A549 treated with CpdA at 1 μM for 4 hours (cell line): ENCODE measurements at places on chromosomes 12 and 14. TPM values are rescaled to one million over a fixed set of nuclear protein-coding genes. Genes with fewer than 3 reads are reported as not detected.

NELL2 gene
- 0.16 to 0.30 TPM in 2 of 5 replicates, not detected in the others for total RNA-seq

CFAP73 gene
- total RNA-seq = 0.11 to 0.15 TPM in 2 of 5 replicates, not detected in the others

KRT73 gene
- total RNA-seq = not detected in 5 replicates

RD3L gene
- total RNA-seq = not detected in 5 replicates

DHH gene
- total RNA-seq = not detected in 5 replicates

SLC25A21 gene
- 0.58 to 1.6 TPM (median 1.2 TPM) in 5 replicates for total RNA-seq

PDE3A gene
- 2.2 to 4.2 TPM (median 4.1 TPM) in 5 replicates for total RNA-seq

C12orf50 gene
- total RNA-seq = 0.05 to 0.19 TPM (median 0.13 TPM) in 3 of 5 replicates, not detected in the others

FITM1 gene
- total RNA-seq = 0.13 TPM in 1 of 5 replicates, not detected in the others

TEX52 gene
- total RNA-seq = not detected in 5 replicates

TTC5 gene
- 18.1 to 29.1 TPM (median 20.6 TPM) in 5 replicates for total RNA-seq

MYO1H gene
- not detected in 5 replicates for total RNA-seq

FLVCR2 gene
- 2.1 to 3.5 TPM (median 2.3 TPM) in 5 replicates for total RNA-seq

PYM1 gene
- total RNA-seq = 34.5 to 41.3 TPM (median 37.6 TPM) in 5 replicates

TBX3 gene
- 16.9 to 20.2 TPM (median 19.7 TPM) in 5 replicates for total RNA-seq

REP15 gene
- 0.28 to 0.97 TPM (median 0.48 TPM) in 5 replicates for total RNA-seq

EDDM3A gene
- not detected in 5 replicates for total RNA-seq

INSM2 gene
- 0.02 to 0.05 TPM in 2 of 5 replicates, not detected in the others for total RNA-seq

TMEM120B gene
- total RNA-seq = 9.5 to 11.9 TPM (median 11.3 TPM) in 5 replicates

FAM186B gene
- total RNA-seq = 0.08 to 0.15 TPM (median 0.11 TPM) in 5 replicates

PTPRB gene
- total RNA-seq = 0.50 to 1.2 TPM (median 0.92 TPM) in 5 replicates

OR6C2 gene
- total RNA-seq = not detected in 5 replicates

A2M gene
- 0.47 TPM in 1 of 5 replicates, not detected in the others for total RNA-seq

TMEM119 gene
- total RNA-seq = 0.07 to 0.18 TPM (median 0.10 TPM) in 3 of 5 replicates, not detected in the others

IFI27 gene
- 0.62 to 2.3 TPM (median 0.95 TPM) in 5 replicates for total RNA-seq

KCNK10 gene
- total RNA-seq = not detected in 5 replicates

KRT77 gene
- not detected in 5 replicates for total RNA-seq

KRT72 gene
- not detected in 5 replicates for total RNA-seq

TRIM9 gene
- total RNA-seq = 7.0 to 10.9 TPM (median 9.0 TPM) in 5 replicates

FBXO21 gene
- total RNA-seq = 34.5 to 44.7 TPM (median 43.0 TPM) in 5 replicates

RERGL gene
- total RNA-seq = not detected in 5 replicates

ALX1 gene
- 5.6 to 6.5 TPM (median 5.8 TPM) in 5 replicates for total RNA-seq

VASH1 gene
- total RNA-seq = 3.3 to 4.6 TPM (median 3.8 TPM) in 5 replicates

TAS2R20 gene
- total RNA-seq = 0.08 to 0.35 TPM (median 0.15 TPM) in 3 of 5 replicates, not detected in the others

MYF5 gene
- total RNA-seq = not detected in 5 replicates

SIX4 gene
- total RNA-seq = 2.1 to 4.1 TPM (median 3.4 TPM) in 5 replicates

ADCY4 gene
- not detected in 5 replicates for total RNA-seq
